Right ventricle myocardium superior (tissue), 1 donor: ENCODE measurements at places on chromosomes 6 and 20. TPM values are rescaled to one million over a fixed set of nuclear protein-coding genes. Genes with fewer than 3 reads are reported as not detected.

The ARHGAP18 gene
- 7.9 TPM for total RNA-seq

DNA sequence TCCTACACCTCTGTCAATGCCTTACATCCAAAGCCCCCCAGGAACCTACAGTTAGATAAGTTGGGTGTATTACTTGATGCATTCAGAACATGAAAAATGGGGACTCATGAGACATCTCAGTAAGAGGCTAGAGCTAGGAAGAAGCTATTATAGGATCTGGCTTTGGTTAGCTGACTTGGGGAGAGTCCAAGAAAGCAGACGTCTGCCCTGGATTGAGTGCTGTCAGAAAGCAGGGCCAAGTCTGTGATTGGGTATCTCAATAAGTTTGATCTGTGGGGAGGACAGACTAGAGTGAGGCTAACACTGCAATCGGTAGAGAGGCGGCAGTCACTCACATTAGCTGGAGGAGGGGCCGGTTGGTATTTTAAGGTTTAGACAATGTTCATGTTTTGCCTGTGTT lies 79.4 kb upstream of the LRFN2 start:
- no peak for DNase-seq

DNA sequence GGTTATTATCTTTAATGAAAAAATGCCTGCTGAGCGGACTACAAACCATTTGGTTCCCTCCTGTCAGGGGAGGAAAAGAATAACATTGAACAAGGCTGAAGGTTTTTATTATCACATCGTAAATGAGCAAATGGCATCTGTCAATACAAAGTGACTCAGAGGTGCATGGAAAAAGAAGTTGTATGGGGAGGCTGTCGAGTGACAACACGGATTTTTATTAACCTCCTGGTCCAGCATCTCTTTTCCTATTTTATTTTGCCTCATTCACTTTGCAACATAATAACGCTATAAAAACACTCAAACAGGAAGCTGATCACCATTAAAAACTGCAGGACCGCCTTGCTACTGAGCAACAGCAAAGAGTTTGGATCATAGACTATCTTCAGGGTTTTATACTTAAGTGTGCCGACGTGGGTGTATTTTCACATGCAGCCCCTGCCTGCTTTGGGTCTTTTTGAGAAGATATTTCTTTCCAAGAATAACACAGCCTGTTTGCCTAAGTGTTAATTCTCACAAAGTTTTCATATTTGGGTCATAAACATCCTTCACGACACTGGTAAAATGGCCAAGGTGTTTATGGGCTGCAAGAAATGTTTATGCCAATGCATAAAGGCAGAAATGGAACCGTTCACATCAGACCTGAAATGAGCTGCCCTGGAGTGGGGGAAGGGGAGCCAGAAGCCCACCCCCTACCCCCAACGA lies 132.1 kb upstream of the SALL4 start:
- no peak for DNase-seq

GRCh38 chr20:50491926-50492634 lies 18.1 kb upstream of the PTPN1 start:
- DNase-seq = no peak

The OR2H2 gene
- total RNA-seq = not detected

DNA sequence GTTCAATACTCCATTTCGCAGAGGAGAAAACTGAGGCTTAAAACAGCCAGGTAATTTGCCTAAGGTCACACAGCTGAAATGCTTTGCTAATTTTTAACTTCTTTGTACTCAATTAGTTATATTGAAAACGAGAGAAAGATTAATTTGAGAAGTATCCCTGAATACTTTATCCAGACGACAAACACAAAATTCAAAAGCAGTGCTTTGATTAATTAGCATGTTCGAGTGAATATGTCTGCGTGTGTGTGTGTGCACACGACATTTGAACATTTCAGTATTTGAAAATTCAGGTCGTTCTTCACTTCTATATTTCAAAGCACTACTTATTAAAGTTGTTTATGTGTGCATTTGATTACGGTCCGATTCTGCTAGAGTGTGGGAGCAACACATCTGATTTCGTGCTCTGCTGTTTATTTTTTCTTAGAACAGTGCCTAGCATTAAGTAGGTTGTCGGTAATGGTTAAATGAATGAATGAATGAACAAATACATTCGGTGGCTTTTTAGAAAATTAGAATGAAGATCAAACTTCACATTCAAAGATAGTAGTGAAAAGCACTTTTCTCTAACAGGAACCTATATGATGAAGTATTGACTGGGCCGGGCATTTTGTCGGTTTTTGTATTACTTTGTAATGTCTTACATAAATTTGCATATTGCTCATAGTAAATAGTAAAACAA lies 36.9 kb upstream of the SYNCRIP start:
- no peak for DNase-seq

GRCh38 chr20:58461899-58462298 lies 53.3 kb downstream of the APCDD1L start:
- DNase-seq = no peak

The C6orf15 gene
- not detected for total RNA-seq

- DNase-seq = no peak
Measured at GRCh38 chr6:129989396-129989795, 29.0 kb upstream of the L3MBTL3 start.

The ADGB gene
- not detected for total RNA-seq

- DNase-seq = no peak
Measured at GRCh38 chr6:24428615-24429014, 25.9 kb downstream of the MRS2 start.

- DNase-seq = no peak
Measured at GRCh38 chr6:93213028-93213427, 206.3 kb downstream of the EPHA7 start.

DNA sequence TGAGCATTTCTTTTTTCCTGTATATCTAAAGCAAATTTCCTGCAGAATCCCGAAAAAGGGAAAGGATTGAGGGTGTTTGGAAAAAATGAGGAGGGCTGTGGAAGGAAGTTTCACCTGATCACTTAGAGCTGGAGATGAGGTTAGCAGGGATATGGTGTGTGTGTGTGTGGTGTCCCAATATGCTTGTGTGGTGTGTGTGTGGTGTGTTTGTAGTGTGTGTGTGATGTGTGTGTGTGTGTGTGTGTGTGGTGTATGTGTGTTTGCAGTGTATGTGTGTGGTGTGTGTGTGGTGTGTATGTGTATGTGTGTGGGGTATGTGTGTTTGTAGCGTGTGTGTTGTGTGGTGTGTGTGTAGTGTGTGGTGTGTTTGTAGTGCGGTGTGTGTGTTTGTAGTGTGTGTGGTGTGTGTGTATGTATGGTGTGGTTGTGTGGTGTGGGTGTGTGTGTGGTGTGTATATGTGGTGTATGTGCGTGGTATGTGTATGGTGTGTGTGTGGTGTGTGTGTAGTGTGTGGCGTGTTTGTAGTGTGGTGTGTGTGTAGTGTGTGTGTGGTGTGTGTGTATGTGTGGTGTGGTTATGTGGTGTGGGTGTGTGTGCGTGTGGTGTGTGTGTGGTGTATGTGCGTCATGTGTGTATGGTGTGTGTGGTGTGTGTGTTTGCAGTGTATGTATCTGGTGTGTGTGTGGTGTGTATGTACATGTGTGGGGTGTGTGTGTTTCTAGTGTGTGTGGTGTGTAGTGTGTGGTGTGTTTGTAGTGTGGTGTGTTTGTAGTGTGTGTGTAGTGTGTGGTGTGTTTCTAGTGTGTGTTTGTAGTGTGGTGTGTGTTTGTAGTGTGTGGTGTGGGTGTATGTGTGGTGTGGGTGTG lies 67.6 kb downstream of the GCNT2 start:
- no peak for DNase-seq

DNA sequence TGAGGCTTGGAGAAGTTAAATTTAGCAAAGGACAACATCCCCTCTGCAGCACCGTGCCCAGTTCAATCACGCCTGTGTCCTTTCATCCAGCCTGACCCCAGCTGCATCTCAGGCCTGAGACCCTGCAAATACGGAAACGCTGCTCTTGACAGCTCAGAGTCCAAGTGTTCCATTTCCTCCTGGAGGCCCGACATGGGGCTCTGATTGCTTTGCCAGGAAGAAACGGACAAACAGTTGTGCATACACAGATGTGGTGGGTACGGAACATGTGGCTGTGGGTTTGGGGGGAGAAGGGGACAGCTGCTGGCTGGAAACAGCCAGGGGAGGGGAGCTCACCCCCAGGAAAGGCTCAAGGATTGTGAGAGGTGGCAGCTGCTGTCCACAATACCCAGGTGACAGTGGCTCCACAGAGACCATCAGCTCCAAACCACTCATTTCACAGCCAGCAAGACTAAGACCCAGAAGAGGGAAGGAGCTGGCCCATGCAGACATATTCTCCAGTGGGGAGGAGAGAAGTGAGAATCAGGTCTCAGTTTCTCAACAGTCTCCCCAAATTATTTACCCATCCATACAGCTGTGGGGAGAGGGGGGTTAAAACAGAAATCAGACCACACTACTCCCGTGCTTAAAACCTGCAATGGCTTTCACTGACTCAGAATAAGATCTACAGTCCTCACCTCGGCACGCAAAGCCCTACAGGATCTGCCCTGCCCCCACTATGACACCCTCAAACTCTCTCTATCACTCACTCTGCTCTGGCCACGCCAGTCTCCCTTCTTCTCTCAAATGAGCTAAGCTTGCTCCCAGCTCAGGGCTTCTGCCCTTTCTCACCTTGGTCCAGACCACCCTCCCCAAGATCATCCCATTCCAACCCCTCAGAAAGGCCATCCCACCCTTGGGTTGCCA lies 89.1 kb downstream of the PREX1 start:
- no peak for DNase-seq

The TP53TG5 gene
- total RNA-seq = 1.2 TPM

DNA sequence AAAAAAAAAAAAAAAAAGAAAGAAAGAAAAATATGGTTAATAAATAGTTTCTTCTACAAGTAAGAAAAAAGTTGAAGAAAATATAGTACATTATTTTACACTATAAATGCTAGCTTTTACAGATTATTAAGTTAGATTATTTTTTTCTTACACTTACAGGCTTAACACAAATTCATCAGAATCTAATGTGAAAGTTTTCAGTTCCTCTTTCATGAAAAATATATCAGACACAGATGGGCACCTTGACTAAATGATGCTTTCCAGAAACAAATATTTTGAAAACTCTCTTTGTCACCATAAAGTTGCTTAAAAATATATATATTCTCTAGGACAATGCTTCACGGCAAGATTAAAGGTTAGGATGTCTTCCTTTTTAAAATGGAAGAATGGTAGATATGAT lies 321.8 kb upstream of the HSF2 start:
- no peak for DNase-seq

The SIRPD gene
- total RNA-seq = not detected

DNA sequence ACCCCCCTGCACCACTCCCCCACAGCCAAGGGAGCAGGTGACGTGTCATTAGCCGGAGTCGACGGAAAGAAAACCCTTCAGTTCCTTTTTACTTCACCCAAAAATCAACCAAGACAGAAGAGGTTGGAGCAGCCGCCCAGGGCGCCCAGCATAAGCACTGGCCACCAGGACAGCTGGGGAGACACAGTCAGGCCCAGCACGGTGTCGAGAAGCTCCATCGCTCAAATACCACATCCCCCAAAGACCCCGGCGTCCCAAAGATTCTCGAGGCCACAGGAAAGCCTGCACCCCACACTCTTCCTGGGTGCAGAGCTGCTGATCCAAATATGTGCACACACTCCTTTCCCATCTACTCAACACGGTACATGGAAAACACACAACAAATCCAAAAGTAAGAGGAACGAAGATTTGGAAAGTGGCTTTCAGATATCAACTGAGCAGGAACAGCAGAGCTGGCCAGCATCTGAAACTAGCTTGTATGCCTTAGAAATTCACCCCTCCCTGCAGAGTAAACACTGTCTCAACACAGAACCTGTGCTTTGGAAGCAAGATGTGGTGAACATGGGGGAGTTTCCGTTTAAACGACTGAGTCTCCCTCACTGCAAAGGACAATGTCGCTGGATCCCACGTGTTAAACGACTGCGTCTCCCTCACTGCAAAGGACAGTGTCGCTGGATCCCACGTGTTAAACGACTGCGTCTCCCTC lies 54.6 kb downstream of the DLL1 start:
- DNase-seq = peak; percentile 34
